ENCODE measurements at places on chromosomes 16 and 17. TPM values are rescaled to one million over a fixed set of nuclear protein-coding genes. Genes with fewer than 3 reads are reported as not detected.

ERI2 gene
- total RNA-seq = 28.4 TPM

GGNBP2 gene
- 88.7 TPM for total RNA-seq

DNA sequence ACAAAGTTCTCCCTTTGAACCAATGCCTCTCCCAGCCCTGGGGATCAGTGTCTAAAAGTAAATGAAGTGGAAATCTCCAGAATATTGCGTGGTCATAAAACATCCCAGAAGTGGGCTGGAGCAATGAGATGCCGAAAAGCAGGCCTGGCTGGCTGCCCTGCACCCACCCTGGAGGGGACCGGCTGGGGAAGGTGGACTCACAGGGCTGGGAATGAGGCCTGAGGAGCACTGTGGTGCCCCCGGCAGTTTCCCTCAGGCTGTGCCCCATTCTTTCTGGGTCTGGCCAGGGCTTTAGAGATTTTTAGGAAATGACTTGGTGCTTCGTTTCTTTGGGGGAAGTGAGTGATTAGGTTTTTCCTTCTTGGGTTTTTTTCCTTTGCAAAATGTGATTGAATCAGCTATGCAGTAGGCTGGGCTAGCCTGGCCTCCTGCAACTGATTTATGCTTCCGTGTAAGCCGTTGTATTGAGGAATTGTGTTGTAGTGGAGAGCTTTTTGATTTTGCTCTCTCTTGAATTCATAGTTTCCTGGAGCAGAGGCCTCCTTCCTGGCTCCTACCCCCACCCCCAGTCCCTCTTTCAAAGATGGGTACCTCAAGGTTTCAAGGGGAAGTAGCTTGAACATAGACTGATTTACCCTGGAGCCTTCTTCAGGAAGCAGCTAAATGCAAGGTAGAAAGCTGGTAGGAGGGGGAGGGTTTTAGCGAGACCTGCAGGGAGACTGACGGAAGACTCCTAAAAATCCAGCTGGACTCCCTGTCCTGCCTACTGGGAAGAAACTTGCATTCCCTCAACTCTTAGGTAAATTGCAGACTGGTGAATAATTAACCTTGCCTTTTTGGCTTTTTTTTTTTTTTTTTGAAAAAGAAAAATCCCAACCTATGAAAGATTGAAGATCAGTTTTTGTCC lies 170.2 kb downstream of the RAB11FIP4 start:
- peak overlapping the region; percentile 81 for H3K27ac ChIP-seq
- DNase-seq = no peak
- H3K27me3 ChIP-seq = no peaks in the 10 kb centered on the region

- H3K4me3 ChIP-seq = no peak overlapping the region
- no peaks in the 10 kb centered on the region for H3K36me3 ChIP-seq
- peaks cover 16% of the 10 kb centered on the region for H3K4me1 ChIP-seq
- H3K27ac ChIP-seq = no peak overlapping the region
Observed at GRCh38 chr17:75411328-75412067, 6.0 kb upstream of the GRB2 start.

- no peaks in the 10 kb centered on the region for H3K36me3 ChIP-seq
- H3K27me3 ChIP-seq = no peaks in the 10 kb centered on the region
- no peak for DNase-seq
- H3K4me1 ChIP-seq = no peaks in the 10 kb centered on the region
- no peak overlapping the region for H3K27ac ChIP-seq
Observed at GRCh38 chr16:55521792-55522191, 12.9 kb downstream of the LPCAT2 start.
